ENCODE measurements at places on chromosomes 2 and 18.

DNA sequence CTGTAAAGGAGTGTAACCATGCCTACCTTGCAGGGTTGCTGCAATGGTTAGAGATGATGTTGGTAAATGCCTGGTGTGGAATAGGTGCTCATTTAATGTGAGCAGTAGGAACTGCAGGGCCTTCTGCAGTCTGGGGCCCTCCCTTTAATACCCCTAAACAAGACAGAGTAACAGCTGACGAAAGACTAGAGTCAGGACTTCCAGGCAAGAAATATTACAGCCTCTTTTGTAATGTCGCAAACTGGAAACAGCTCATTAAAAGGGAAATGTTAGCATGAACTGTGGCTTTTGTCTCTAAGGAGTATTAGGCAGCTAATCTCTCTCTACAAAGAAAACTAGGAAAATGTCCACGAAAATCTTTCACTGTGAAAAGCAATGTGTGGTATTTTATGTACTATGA, 26.0 kb downstream of the MARCO start:
- no peak for DNase-seq

GRCh38 chr2:204131621-204132020, 195.1 kb downstream of the ICOS start:
- DNase-seq, result no peak

DNA sequence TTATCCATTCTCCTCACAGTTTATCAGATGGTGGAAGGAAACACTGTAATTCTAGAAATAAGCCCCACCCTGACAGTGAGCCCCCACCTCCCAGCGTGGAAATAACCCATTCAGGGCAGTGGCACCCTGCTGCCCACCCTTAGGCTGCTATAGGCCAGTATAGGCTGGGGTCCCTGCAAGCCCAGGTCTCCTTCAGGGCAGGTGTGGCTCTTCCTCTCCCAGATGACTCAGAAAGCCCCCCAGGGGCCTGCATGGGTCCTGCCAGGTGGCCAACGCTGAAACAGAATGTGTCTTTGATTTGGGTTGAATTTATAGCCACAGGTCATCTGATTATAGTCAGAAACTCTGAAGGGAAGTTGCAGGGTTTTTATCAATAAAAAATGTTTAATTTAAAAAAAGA, 136.4 kb downstream of the SH3RF3 start:
- DNase-seq, result no peak

DNA sequence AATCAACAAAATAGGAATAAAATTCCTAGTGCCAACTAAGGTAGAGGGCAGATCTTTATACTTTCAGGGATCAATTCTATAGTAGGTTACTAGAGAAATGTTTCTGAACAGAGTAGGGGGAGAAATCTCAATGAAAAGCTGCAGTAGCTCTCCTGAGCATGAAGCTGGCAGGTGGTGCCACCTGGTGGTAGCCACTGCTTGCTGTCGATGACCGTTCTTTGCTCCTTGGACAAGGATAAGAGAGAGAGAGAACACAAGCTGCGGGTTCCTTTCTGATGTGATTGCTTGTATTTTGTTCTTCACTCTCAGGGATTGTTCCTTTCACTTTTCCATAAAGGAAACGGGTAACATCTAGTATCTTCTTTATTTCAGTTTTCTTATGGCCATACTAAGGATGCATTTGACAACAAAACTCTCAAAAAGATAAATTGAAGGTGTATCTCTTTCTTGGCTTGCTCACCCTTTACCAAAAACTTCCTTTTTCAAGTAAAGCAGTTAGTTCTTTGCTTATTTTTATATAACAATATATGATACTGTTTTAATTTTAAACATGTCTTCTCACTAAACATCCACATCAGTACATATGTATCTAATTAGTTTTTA, 18.6 kb upstream of the MRPL19 start:
- DNase-seq, result peak; percentile 87

GRCh38 chr2:46857871-46858701, 57.5 kb downstream of the MCFD2 start:
- DNase-seq, result peak; percentile 85

GRCh38 chr2:16622399-16622968, 43.1 kb downstream of the CYRIA start:
- DNase-seq, result peak; percentile 76

GRCh38 chr18:24398540-24398939, 916 bp upstream of the OSBPL1A start:
- no peak for DNase-seq

DNA sequence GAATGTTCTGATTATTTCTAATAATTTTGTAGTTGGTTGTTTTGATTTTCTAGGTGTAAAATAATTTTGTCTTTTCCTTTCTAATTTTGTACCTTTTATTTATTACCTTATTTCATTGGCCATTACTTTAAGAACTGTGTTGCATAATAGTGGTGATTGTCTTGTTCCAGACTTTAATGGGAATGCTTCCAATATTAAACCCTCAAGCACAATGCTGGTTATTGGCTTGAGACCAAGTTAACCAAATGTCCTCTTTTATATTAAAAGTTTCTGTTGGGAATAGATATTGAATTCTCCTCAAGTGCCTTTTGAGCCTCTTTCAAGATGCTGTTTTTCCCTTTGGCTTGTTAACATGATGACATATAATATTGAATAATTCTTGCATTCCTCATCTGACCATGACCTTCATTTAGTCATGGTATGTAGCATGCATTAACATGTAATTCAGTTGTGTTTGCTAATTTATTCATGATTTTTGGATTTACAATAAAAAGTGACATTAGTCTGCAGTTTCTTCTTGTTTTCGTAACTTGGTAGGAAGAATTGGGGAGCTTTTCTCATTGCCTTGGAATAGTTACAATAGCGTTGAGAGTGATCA, 141.7 kb downstream of the DIS3L2 start:
- DNase-seq, result no peak

GRCh38 chr2:14387332-14387731, 245.2 kb upstream of the LRATD1 start:
- DNase-seq, result no peak

DNA sequence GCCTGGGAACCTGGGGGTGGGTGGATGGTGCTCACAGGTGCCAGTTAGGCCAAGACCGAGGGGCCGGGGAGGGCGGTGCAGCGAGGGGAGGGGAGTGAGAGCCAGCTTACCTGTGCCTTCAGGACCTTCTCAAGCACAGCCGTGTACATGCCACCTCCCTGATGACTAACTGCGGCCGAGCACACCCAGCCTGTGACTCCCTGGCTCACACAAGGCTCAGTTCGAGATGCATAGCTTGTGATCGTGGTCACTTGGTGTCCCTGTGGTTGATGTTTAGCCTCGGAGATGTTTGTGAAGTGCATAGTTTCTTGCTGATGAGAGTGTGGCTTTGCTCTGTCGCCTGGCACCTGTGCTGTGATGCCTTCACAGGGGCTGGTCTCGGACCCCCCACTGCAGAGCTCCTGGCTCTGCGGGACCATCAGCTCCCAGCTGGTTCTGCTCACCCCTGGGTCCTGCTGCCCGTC, 84.5 kb upstream of the ODC1 start:
- no peak for DNase-seq

DNA sequence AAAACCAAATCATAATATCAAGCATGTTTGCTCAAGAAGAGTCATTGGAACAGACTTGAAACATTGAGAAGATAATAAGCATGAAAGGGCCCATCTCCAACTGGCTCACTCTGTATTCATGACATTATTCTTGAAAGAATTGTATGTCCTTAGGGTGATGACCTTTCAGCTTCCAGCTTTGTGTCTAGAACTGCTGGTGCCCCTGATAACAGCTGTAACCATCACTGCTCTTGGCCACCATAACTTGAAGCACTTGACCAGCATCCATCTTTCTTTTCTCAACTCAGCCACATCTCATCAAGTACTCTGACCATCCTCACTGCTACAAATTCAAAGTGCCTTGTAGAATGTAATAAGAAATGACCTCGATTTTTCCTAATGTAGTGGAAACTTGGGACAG, 289.9 kb downstream of the SLC8A1 start:
- DNase-seq, result no peak

GRCh38 chr2:241063587-241063986, 38.5 kb downstream of the MTERF4 start:
- peak; percentile 66 for DNase-seq

- no peak for DNase-seq
Measured at GRCh38 chr2:20288642-20289340, 61.9 kb downstream of the PUM2 start.

DNA sequence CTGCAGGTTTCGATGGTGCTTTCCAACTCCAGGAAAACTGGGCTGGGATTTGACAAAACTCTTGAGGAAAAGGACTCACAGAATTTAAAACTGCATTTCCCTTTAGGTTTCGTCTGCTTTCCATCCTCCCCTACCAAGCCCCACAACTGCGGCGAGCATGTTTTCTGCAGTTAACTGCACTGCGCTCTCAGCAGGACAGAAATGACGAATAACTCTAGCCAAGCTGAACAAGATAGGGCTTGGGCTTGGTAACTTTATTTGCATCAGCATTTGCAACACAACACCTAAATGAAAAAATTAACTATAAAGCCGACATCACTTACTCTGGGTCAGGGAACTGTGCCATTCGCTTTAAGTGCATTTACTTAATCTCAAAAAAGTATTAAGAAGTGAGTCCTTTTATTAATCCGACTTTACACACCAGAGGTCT, 669 bp upstream of the PIKFYVE start:
- peak; percentile 82 for DNase-seq

GRCh38 chr2:2703172-2703571, 372.1 kb upstream of the MYT1L start:
- DNase-seq, result no peak

DNA sequence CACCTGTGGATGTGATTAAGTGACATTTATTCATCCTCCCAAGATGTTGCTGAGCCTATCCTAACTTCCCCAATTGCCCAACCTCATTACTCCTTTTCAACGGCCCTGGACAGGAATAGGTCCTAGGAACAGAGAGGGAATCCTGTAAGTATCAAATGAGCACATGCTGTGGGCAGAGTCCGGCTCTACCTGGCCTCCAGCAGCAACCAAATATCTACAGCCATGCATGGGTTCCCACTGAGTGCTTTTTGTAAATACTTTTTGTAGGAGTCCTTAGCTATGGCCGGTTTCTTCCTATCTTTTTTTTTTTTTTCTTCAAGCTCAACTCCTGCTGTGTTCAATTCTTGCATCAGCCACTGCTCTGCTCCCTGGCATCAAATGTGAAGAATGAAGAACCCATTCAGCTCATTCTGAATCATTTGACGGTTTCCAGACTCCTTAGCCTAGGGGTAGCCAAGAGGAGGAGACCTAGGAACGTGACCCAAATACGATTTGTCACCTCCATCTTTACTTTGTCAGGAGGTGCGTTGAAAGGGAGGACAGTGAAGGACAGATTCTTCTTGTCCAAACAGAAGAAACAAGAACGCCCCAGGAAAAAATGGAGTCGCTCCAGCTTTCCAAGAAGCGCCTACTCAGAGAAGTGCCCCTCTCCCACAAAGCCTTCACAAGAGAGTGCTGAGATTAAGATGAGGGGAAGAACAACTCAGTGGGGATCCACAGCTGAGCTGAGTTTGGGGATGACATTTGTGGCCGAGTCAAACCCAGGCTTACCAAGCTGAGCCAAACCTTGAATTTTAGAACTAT, 46.7 kb upstream of the LCLAT1 start:
- DNase-seq, result no peak

GRCh38 chr2:100919316-100919715, 82.8 kb upstream of the RPL31 start:
- DNase-seq, result no peak

DNA sequence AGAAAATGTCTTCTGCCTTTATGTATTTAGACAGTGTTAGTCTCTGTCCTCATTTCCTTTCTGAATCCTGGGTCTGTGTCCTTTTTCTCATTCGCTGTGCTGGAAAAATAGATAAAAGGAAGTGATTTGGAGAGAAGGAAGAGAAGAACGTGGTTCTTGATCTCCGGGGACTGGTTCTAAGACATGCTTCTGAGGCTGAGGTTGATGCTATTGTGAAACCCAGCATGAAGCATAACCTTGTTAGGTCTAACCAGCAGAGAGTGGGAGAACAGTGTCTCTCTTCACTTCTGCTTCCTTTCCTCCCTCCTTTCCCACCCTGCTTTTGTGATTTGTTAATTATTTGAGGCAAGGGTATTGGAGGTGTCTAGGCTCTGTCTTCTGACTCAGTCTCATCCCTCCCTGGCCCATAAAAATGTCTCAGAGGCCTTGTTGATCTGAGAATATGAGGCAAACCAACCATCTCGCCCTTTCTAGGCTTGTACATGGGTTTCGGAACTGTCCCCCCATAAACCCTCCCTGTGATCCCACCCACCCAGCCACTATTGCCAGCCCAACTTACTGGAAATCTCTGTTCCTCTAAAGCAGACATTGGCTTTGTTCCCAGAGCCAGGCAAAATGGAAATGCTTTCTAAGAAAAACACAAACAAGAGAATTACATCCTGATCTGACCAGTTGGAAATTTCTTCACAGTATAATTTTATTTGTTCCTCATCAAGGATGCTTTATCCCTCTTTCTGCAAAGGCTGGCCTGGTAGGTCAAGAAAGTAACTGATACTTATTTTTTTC, 360.6 kb upstream of the TNP1 start:
- DNase-seq, result no peak

DNA sequence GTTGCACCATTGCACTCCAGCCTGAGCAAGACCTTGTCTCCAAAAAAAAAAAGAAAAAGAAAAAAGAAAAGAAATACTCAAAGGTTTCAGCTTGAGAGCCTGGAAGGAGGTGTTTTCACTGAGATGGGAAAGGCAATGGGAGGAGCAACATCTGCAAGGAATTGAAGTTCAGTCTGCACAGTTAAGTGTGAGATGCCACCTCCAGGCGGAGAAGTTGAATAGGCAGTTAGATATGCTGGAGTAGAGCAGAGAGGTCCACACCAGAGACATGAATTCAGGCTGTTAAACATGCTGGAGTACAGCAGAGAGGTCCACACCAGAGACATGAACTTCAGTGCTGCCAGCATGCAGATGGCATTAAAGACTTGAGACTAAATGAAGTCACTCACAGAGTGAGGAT, 41.4 kb upstream of the DTNB start:
- DNase-seq, result no peak

- DNase-seq, result no peak
Measured at GRCh38 chr2:126642031-126642430, 13.9 kb upstream of the GYPC start.

DNA sequence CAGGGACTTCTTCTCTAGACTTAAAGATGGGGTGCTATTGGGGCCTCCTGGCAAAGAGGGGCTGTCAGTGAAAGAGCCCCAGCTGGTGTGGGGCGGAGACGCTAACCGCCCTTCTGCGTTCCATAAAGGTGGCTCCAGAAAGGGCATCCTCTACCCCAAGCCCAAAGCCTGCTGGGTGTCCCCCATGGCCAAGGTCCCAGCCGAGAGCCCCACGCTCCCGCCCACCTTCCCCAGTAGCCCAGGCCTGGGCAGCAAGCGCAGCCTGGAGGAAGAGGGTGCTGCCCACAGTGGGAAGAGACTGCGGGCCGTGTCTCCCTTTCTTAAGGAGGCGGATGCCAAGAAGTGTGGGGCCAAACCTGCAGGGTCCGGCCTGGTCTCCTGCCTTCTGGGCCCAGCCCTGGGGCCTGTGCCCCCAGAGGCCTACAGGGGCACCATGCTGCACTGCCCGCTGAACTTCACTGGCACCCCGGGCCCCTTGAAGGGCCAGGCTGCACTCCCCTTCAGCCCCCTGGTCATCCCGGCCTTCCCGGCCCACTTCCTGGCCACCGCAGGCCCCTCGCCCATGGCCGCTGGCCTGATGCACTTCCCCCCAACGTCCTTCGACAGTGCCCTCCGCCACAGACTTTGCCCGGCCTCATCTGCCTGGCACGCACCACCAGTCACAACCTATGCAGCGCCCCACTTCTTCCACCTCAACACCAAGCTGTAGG, 15.2 kb downstream of the ARID5A start:
- DNase-seq, result peak; percentile 54

Measured in osteoblast (primary cell).